G401 (cell line): ENCODE measurements at places on chromosomes 1 and 21. TPM values are rescaled to one million over a fixed set of nuclear protein-coding genes. Genes with fewer than 3 reads are reported as not detected.

Gene MORC3
- total RNA-seq = 21.8 and 31.9 TPM in 2 replicates

Gene GJB5
- total RNA-seq = 0.24 TPM in 1 of 2 replicates, not detected in the other

Gene LAD1
- 0.20 and 6.1 TPM in 2 replicates for total RNA-seq

Gene MX2
- not detected in 2 replicates for total RNA-seq

Gene HIVEP3
- not detected in 2 replicates for total RNA-seq

Gene BMP8B
- 1.4 and 1.8 TPM in 2 replicates for total RNA-seq

Gene SLC45A1
- total RNA-seq = 3.6 and 9.5 TPM in 2 replicates

Gene FAM163A
- not detected in 2 replicates for total RNA-seq
